ENCODE measurements at places on chromosomes 2 and 18. TPM values are rescaled to one million over a fixed set of nuclear protein-coding genes. Genes with fewer than 3 reads are reported as not detected.

TTN gene
- under 0.01 TPM for polyA plus RNA-seq

SOX11 gene
- under 0.01 TPM for polyA plus RNA-seq

LIMS1 gene
- polyA plus RNA-seq, result 22.5 TPM

SLC16A14 gene
- polyA plus RNA-seq, result 4.8 TPM

PAX3 gene
- not detected for polyA plus RNA-seq

GDF7 gene
- polyA plus RNA-seq, result 0.60 TPM

NTSR2 gene
- polyA plus RNA-seq, result 0.60 TPM

CLEC4F gene
- 0.15 TPM for polyA plus RNA-seq

FAM228A gene
- polyA plus RNA-seq, result 0.23 TPM

CNGA3 gene
- polyA plus RNA-seq, result not detected

DNA sequence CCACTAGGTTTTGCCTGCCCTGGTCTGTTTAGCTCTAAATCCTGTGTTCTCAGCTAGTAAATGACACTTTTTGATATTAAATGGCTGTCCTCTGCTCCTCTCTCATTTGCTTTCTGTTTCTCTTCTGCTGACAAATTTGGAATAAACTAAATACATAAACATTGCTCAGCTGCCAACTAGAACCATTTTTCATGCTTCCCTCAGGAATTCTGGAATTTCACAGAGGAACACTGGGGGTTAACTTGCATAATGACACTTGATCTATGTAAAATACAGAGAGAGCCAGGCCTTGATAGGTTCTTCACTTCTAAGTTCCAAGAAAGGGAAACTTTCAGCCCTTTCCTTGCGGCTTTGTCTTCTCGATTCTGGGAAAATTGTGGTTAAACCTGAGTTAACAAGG lies 450.6 kb upstream of the ST6GAL2 start:
- H3K4me1 ChIP-seq, result no peaks in the 10 kb centered on the region
- no peak for DNase-seq
- no peak overlapping the region for H3K4me3 ChIP-seq
- H3K27me3 ChIP-seq, result no peaks in the 10 kb centered on the region

- H3K4me3 ChIP-seq, result no peak overlapping the region
- no peaks in the 10 kb centered on the region for H3K4me1 ChIP-seq
- no peak for DNase-seq
- no peaks in the 10 kb centered on the region for H3K27me3 ChIP-seq
Observed at GRCh38 chr2:234770031-234770506, 181.7 kb upstream of the SH3BP4 start.

GRCh38 chr18:50053111-50053510 lies 141.8 kb downstream of the MYO5B start:
- H3K27ac ChIP-seq, result no peak overlapping the region
- no peaks in the 10 kb centered on the region for H3K36me3 ChIP-seq
- DNase-seq, result no peak
- no peaks in the 10 kb centered on the region for H3K4me1 ChIP-seq
- H3K27me3 ChIP-seq, result no peaks in the 10 kb centered on the region

DNA sequence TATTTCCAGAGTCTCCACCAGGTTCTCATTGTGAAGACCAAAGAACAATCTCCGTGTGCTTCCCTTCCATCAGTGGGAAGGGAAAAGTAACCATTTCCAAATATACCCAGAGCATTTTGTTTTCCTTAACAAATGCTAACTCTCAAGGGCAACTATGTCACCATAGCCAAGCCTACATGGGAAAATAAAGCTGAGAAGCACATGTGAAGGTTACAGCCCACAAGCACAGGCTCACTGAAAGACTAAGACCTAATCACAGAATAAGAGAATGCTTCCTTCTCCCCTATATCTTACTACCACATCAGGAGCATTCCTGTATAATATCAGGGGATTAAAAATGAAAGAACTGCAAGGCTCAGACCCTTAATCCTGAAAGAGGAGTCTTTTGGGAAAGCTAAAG lies 28.2 kb downstream of the SP9 start:
- H3K4me3 ChIP-seq, result no peak overlapping the region
- H3K36me3 ChIP-seq, result no peaks in the 10 kb centered on the region
- peaks cover 5% of the 10 kb centered on the region for H3K4me1 ChIP-seq
- H3K27ac ChIP-seq, result no peak overlapping the region

GRCh38 chr2:65198737-65199136 lies 28.9 kb upstream of the ACTR2 start:
- H3K4me1 ChIP-seq, result no peaks in the 10 kb centered on the region
- no peaks in the 10 kb centered on the region for H3K27me3 ChIP-seq
- no peak overlapping the region for H3K4me3 ChIP-seq
- H3K36me3 ChIP-seq, result no peaks in the 10 kb centered on the region
- no peak overlapping the region for H3K27ac ChIP-seq

GRCh38 chr2:88959480-88960204 lies 268.2 kb downstream of the RPIA start:
- H3K4me3 ChIP-seq, result no peak overlapping the region
- no peaks in the 10 kb centered on the region for H3K4me1 ChIP-seq
- no peaks in the 10 kb centered on the region for H3K27me3 ChIP-seq
- DNase-seq, result no peak

- no peak for DNase-seq
- H3K4me3 ChIP-seq, result no peak within 1 kb of the TSS
- H3K27me3 ChIP-seq, result no peaks in the 10 kb centered on the region
- H3K4me1 ChIP-seq, result no peaks in the 10 kb centered on the region
Observed at GRCh38 chr2:225399504-225399903, at the start of gene NYAP2. Gene NYAP2 (plus strand): TSS chr2:225399710. CDS start chr2:225408881, 9,171 bp downstream.

- DNase-seq, result no peak
- no peak overlapping the region for H3K27ac ChIP-seq
- H3K4me1 ChIP-seq, result no peaks in the 10 kb centered on the region
- H3K27me3 ChIP-seq, result no peaks in the 10 kb centered on the region
- no peak overlapping the region for H3K4me3 ChIP-seq
Observed at GRCh38 chr2:207787017-207787416, 17.3 kb upstream of the FZD5 start.
